Activated CD4-positive, alpha-beta T cell treated with anti-CD3 and anti-CD28 coated beads, Interleukin-2, Interleukin-6, amounts not matched to agents 100 ng/mL and 50 ng/mL, durations not matched to agents 16 hours and 8 hours (primary cell): ENCODE measurements at places on chromosomes 16 and 17.

DNA sequence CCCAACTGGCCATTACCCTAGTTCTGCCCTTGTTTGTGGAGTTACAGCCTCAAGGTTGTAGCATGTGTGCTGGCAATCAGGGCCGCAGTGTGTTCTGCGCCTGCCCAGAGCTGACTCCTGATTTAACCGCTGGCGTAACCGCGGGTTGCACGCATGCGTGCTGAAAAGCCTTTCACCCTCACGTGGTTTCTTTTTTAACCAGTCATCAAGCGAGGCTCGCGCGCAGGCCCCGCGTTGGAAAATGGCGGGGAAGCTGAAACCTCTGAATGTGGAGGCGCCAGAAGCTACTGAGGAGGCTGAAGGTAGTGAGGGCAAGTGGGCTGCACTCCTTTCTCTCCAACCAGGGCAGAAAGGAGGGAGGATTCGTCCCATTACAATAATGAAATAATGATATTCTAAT lies at the start of gene SYCE1L:
TSS of gene SYCE1L (plus strand) at position 198 of the 400 bp plus-strand sequence. CDS start at position 242, 44 bp downstream.
- DNase-seq: no peak

DNA sequence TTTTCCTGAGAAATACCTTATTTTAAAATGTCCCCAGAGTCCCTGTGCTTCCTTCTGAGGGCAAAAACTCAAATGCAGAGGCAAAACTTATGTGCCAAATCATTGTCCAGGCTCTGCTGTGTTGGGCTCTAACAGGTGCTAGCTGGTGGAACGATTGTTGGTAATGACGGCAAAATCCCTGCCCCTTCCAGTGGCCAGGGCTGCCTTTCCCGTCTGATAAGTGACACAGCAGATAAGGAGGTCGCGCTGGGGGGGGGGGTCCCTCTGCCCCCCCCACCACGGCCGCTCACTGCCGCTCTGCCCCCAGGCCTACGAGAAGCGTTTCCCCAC lies 29.1 kb downstream of the SEC14L5 start:
- DNase-seq: no peak

GRCh38 chr17:39239640-39240314 lies 14.0 kb upstream of the STAC2 start:
- DNase-seq: peak; percentile 72

GRCh38 chr17:40580140-40580539 lies 14.9 kb upstream of the CCR7 start:
- DNase-seq: no peak

DNA sequence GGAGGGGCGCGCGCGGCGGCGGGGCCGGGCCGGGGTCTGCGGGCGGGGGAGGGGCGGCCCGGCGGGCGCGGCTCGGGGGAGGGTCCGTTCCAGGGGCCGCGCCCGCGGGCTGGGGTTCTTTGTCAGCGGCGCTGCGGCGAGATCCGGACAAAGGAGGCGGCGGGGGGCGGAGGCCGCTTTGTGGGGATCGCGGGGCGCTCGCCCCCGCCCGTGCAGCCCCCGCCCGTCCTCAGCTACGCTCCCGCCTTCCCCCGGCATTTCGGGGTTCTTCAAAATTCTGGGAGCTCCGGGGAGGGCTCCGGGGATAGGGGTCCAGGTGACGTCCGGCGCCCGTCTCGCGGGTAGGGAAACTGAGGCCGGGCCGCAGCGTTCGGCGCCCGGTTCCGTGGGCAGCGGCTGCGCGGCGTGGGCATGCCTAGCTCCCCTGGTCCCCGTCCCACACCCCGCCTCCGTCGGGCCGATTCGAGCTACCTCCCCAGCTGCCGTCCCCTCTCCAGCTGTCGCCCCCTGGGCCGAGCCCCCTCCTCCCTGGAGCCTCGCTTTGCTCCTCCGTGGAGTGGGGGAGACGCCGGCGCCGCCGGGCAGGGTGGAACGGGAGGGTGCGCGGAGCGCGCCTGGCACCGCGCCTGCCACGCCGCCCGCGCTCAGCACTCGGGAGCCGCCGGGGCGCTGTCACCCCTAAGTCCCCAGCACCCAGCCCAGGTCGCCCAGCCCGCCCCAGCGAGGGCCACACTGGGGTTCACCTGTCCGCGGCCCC lies 546 bp downstream of the SNN start:
- no peak for DNase-seq

DNA sequence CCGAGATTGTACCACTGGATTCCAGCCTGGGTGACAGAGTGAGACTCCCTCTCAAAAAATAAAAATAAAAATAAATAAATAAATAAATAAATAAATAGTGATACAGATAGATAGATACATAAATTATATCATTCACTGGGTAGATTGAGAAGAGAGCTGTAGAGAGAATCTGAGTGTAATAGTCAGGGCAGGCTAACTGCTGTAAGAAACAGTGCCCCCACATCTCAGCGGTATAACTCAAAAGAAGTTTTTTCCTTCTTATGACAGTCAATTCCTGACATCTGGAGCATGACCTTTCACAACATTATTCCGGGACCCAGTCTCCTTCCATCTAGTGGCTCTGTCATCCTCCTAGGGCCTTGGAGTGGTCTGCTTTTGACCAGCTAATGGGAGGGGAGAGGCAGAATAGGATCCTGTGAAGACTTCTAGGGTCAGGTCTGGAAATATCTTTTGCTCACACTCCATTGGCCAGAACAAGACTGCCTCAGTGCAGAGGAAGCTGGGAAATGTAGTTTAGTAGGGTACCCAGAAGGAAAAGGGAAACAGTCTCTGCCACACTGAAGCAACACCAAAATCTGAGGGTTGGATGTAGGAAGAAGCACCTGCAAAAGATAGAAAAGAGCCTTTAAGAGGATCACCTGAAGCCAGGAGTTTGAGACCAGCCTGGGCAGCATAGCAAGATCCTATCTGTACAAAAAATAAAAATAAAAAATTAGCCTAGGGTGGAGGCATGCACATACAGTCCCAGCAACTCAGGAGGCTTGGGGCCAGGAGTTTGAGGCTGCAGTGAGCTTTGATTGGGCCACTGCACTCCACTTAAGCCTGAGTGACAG lies 3.0 kb upstream of the QPRT start:
- peak; percentile 51 for DNase-seq

DNA sequence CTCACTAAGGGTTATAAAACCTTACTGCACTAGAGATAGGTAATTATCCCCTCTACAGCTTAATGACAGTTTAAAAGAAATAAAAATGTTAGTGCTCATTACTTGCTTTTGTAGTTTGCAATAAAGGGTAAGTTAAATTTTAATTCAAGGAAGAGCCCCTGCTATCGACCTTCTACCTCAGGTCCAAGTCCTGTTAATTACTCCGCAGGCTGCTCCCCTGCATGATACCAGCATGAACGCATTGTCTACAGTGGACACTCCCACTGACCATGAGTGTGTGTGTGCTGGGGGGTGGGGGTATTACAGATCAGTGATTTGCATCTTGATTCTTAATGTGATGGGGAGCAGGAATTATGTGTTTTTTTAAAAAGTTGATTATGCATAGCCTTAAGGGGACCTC lies 103.1 kb downstream of the AATF start:
- DNase-seq: no peak

- no peak for DNase-seq
Observed at GRCh38 chr16:48961546-48961945, 320.1 kb downstream of the CBLN1 start.

DNA sequence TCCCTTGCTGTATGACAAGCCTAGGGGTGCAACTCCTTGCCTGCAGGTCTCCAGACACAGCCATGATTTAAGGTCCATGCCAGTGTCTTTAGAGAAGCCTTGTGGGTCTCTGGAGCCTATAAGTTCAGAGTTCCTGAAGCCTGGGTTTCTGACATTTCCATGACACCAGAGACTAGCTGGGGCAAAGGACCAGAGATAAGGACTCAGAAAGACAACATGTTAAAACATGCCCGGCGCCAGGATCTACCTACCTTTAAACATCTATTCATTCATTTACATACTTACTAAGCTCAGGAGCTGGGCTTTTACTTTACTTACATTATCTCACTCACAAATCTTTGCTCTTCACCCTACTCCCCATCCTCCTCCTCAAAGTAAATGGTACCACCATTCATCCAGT lies 1.5 kb downstream of the MRPL27 start:
- DNase-seq: no peak

DNA sequence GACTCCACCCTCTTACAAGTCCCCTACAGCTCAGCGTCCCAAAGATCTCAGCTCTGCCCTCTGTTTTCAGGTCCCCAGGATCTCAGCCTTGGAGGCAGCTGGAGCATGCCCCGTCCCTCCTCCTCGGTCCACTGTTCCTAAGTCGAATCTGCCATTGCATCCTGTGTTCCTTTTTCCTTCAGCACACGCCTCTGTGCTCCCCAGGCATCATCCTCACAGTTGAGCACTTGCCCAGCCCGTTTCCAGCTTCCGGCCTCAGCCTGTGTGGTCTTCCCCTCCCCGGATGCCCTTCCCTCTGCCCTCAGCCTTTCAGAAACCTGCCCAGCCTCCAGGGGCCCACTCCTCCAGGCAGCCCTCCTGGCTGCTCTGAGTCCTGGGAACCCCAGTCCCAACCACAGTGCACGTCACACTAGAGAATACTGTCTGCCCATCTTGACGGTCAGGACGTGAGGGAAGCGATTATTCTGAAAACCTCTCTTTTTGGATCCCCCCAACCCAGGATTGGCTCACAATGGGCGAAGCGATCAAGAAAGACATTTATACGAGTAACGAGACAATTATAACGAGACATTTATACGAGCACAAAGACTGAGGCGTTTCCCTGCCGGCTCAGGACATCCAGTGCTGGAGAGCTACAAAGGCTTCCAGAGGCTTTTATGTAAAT lies 41.4 kb downstream of the RPH3AL start:
- DNase-seq: no peak

DNA sequence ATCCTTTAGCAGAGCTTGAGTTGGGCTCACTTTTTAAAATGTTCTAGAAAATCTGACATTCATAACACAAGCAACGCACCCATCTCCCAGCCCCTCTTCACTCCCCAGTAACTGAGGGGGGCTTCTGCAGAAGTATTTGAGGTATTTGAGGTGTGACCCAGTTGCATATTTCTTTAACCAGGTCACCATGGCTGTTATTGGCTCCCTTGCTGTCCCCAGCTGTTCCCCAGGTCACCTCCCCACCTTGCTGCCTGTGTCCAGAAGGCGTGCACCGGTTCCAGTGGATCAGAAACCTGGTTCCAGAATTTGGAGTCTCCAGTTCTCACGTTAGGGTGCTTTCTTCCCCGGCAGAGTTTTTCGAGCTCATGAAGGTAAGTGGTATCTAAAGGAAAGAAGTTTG lies 13.8 kb downstream of the PGS1 start:
- no peak for DNase-seq

DNA sequence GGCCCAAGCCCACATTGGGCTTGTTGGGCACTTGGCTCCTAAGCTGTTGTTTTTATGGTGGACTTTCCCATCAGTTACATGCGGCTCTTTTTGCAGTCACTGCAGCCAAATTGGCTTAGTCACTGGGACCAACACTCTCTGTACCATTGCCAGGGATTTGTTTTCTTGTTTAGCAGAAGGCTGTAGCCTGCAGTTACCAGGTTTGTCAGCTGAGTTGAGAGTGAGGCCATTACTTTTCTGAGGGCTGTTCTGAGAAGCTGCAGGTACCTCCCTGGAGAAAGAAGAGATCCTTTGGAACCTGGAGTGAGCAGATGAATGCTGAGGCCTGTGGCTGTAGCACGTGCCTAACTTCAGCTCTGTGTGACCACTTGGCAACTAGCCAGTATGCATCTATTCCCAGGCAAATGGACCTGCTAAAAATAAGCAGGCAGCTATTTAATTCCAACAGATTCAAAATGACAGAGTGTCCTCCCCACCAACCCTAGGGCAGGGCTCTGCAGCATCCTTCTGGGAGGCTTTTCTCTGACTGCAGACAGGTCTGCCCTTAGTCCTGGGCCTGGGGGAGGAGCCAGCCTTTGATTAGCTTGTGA lies 12.9 kb downstream of the AKAP1 start:
- DNase-seq: no peak

DNA sequence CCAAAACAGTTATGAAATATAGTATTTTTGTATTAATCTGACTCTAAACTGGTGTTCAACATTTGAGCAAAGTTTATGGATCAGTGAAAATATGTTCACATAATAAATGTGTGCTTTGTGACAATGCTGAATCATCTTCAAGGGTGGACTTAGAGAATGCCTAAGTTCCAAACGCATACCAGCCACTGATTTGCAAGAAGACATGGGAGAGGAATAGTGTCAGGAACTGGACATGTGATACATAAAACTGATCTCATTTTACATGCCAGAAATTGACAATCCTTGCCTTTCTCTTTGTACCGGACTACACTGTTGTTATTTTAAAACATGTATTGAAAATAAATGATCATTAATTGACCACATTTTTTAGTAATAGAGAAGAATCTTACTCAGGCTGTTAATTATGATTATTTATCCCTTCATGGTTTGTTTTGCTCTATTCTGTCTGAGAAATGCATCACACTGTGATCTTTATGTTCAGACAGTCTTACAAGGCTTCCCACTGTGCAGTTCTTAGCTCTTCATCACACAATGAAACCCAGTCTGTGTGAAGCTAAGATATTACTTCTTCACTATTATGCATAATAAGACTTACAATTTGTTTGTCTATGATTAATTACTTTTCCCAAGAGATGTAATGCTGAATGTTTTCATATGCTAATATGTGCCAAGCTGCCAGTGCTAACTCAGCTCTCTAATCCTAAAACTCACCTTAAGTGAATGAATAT lies 1180.6 kb upstream of the CDH8 start:
- no peak for DNase-seq

DNA sequence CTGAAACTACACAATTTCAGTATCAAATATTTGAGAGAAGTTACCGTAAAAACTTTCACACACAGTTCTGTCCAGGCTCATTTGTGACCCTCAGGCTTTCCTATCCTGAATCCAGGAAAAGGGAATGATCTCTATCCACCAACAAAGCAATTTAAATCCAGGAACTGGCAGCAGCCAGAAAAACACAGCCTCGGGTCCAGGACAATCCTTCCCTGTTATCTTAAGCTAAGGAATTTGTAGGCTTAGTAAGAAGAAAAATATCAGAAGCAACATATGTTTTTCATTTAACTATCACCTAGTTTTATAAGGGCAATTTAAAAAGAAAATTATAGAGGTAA lies 47.1 kb downstream of the TEX2 start:
- no peak for DNase-seq

- DNase-seq: no peak
Observed at GRCh38 chr17:65456368-65457151, 104.9 kb downstream of the AXIN2 start.

- no peak for DNase-seq
Observed at GRCh38 chr16:19417640-19418039, at the start of gene TMC5. TMC5 (plus strand) TSS chr16:19417883; CDS start chr16:19440039, 22,156 bp downstream.

DNA sequence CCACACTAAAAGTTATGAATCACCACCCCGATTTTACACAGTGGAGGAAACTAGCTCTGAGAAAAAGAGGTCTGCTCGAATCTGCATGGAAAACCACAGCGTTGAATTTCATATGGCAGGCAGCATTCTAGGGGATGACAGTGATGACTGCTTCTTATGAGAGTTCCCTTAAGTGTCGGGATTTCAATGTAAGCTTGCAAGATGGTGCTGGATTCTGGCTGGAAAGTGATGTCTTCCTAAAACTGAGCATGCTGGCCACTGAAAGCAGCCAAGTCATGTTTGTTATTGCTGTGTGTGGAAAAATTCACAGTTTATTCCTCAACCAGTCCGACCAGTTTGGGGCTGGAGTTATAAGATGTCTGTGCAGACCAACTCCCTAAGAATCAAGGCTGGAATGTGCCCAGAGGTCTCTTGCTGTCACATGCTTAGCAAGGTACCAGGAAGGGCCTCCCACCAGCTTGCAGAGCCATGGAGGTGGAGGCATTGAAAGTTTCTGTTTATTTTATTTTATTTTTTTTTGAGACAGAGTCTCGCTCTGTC lies 37.2 kb upstream of the GAN start:
- no peak for DNase-seq

GRCh38 chr16:81315271-81316175 lies 761 bp downstream of the GAN start:
- peak; percentile 52 for DNase-seq
